Iris pigment epithelial cell (primary cell): ENCODE measurements at places on chromosomes 2 and 18.

GRCh38 chr2:235268535-235268934 lies 225.3 kb upstream of the AGAP1 start:
- peak; percentile 75 for DNase-seq

GRCh38 chr2:26185954-26186770 lies 13.3 kb downstream of the GAREM2 start:
- no peak for DNase-seq

- no peak for DNase-seq
These were observed 19.1 kb downstream of the PARD6G start for GRCh38 chr18:80228051-80228848.

- DNase-seq, result no peak
These were observed 6.6 kb downstream of the IL1RN start for GRCh38 chr2:113133704-113134598.

GRCh38 chr2:142874293-142874814 lies 3.1 kb upstream of the KYNU start:
- peak; percentile 97 for DNase-seq

GRCh38 chr18:30999887-31000628 lies 42.5 kb downstream of the DSC3 start:
- DNase-seq, result no peak

DNA sequence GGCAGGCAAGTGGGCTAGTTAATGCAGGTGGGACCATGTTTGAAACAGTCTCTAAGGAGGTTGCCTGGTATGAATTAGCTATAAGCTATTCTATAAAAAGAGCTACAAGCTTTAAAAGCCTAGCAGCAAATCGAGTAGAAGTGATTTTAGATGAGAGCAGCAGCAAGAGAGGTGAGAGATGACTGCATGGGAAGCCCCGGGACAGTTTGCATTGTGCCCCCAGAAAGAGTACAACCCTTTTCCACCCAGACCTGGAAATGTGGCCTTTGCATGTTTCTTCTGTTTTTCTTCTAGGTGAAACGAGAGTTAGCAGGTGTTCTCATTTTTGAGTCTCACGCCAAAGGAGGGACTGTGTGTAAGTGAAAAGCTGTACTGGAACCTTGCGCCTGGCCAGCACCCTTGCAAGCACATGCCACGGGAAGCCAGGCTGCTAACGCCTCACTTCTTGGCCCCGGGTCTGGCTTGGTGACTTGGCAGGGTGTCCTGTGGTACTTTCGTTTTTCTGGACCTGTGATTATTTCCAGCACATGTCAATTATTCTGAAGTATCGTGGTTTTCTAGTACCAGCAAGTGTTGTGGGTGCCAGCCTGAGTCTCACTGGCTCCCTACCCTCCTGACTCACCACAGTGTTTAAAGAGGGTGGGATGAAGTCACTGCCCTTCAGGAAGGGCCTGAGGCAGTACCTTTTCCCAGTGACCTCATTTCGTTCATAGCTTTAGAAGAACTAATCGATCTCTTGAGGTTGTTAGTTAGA lies 90.3 kb upstream of the MAP3K20 start:
- peak; percentile 21 for DNase-seq

DNA sequence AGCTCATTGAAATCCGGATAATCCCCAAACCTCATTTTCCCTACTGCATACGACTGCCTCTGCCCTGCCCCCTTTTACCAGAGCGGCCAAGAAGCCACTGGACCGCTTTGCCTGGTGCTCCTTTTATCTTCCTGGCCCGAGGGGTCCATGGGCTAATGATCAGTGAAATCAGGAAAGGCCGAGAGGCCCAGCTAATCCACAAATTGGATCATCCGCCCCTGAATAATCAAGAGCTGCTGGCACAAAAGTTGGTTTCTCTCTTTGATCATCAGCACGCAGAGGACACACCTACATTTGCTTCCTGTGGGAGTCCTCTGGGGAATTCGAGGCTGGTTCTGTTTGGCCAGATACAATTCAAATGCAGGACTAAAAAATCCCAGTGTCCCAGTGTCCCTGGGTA lies 144.5 kb downstream of the INSIG2 start:
- DNase-seq, result no peak

GRCh38 chr2:212936572-212936971 lies 214.8 kb downstream of the IKZF2 start:
- DNase-seq, result no peak

DNA sequence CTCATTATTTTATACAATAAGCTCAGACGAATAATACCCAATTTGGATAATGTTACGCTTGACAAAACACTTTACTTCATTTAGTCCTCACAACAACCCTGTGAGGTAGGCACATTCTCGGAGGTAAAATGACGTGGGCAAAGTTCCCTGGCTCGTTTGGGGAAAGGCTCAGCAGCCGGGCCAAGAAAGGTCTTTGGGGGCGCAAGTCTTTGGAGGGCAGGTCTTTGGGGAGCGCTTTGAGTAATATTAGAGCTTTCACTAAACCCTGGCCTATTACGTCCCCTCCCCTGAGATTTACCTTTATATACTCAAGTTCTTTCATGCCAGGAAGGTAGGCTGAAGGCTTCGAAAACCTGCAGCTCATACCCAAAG lies 427 bp downstream of the RBKS start:
- DNase-seq, result no peak

- no peak for DNase-seq
These were observed 35.5 kb upstream of the CYTIP start for GRCh38 chr2:157479081-157480027.

DNA sequence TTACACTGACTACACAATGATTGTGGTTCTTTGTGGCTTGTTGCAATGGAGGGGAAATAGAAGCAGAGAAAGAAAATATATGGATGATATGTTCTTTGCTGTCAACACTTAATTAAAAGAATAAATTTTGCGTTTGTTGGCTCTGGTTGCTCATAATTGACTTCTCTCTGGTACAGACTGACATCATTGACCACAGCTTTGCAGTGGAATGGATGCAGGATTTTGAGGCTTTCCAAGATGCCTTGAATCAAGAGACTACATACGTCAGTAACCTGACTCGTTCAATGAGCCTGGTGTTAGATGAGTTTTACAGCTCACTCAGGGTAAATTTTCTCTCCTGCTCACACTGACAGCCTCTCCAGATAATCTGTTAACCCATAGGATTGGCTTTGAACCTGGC lies 9.9 kb downstream of the GPN1 start:
- peak; percentile 93 for DNase-seq

DNA sequence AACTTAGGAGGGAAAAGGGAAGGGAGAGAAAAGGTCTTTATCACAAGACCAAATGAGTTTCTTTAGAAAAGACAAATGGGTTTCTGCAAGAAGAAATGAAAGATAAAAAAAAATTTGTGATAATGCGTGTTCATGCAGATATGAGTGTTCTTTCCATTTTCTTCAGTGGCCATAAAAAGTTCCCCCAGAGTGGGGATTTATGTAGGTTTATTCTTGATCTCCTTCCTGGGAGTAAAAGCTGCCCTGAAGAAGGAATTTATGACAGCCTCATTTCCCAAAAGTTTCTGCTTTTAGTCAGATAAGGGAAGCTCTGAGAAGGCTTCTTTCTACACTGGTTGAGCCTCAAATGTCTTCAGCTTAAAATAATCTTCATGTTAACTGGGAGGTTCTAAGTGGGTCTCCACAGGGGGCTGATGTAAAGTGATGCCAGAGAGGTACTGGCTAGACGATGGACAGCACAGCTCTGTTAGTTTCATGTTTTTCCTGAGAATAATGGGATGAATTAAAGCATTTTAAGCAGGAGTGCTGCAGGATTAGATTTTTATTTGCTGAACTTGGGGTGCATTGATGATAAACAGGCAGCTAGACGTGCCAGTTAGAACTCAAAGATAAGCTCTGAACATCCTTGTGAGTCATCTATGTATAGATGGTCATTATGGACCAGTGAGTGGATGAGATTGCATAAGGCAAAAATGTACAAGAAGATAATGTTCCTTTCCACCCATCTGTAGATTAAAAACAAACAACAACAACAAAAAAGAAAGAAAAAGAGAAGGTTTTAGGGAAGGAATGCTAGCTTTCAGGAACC lies 99.4 kb upstream of the MSH2 start:
- peak; percentile 54 for DNase-seq

DNA sequence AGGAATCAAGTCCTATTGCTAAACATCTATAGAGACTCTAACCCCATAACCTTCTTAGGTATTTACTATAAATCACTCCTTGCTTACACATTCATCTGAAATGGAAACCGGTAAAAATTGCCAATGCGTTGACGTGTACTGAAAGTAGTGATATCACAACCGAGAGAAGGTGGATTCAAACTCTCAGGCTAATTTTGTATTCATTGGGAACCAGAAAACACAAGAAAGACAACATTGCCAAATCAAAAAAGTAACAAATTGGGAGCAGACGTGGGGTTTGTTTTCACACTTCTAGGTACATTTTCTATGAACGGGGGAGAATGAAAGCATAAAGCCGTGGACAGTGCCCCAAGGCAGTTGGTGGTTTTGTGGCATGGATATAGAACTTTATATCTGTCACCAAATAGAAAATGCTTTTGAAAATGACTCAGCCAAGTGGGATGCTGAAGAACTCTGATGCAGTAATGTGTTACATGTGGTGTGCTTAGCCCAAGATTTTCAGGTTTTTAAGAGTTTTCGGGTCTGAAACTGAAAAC lies 155.1 kb upstream of the RASGRP3 start:
- DNase-seq, result peak; percentile 69

DNA sequence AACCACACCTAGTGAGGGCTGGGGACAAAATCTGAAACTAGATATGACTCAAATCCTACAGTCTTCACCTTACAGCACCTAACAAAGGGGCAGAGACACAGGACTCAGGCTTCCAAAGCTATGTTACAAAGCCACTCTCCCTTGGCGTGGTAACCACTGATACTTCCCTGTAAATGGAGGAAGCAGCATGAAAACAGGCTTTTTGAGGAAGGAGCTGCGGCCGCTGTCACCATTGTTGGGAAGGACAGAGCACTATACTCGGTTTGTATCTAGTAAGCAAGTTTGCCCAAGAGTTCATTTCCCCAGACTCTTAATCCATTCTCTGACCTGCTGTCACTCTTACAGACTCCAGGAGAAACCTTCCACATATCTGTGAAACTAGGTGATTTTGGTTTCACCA lies 60.3 kb downstream of the LONRF2 start:
- no peak for DNase-seq
